Upper lobe of left lung (tissue), 6 donors: ENCODE measurements at places on chromosomes 5 and 9. TPM values are rescaled to one million over a fixed set of nuclear protein-coding genes. Genes with fewer than 3 reads are reported as not detected.

- H3K4me1 ChIP-seq = peaks cover 6% of the 10 kb centered on the region
- H3K36me3 ChIP-seq = peaks cover 7% of the 10 kb centered on the region
- no peaks in the 10 kb centered on the region for H3K27me3 ChIP-seq
- H3K27ac ChIP-seq = no peak overlapping the region
- no peak for DNase-seq
These were observed 43.1 kb downstream of the PTCD2 start for GRCh38 chr5:72363166-72363802.

Gene REEP2
- total RNA-seq = 0.43 TPM

Gene SOX30
- total RNA-seq = not detected

Gene LCP2
- total RNA-seq = 63.0 TPM

- DNase-seq = no peak
- H3K27ac ChIP-seq = peak overlapping the region; percentile 79
- H3K4me3 ChIP-seq = no peak overlapping the region
- no peaks in the 10 kb centered on the region for H3K36me3 ChIP-seq
These were observed 53.5 kb upstream of the ABL1 start for GRCh38 chr9:130781569-130781968.

Gene RAI14
- total RNA-seq = 34.0 TPM

DNA sequence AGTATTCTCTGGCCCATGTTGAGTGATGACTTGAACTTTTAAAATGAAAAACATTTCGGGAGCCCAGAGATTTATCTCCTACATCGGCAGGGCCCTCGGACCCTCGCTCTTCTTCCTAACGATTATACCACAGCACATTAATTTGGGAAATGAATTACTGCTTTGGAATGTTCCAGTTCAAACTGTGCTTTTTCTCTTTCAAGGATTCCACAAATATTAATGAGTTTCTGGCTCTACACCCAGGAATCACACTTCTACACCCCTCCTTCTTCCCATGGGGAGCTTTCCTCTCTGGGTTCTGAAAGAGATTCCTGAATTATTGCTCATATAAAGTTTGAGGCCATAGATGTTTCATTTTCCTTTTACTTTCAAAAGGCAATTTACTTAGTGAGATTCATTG lies 41.2 kb downstream of the NSG2 start:
- DNase-seq = no peak
- H3K4me3 ChIP-seq = no peak overlapping the region
- no peaks in the 10 kb centered on the region for H3K36me3 ChIP-seq
- H3K27me3 ChIP-seq = no peaks in the 10 kb centered on the region

GRCh38 chr9:78365748-78366697 lies 69.1 kb downstream of the PSAT1 start:
- H3K4me1 ChIP-seq = no peaks in the 10 kb centered on the region
- no peak for DNase-seq
- H3K27ac ChIP-seq = no peak overlapping the region
- H3K4me3 ChIP-seq = no peak overlapping the region
- H3K36me3 ChIP-seq = no peaks in the 10 kb centered on the region

GRCh38 chr5:136020383-136021015 lies 8.3 kb upstream of the TGFBI start:
- DNase-seq = peak; percentile 54
- H3K36me3 ChIP-seq = no peaks in the 10 kb centered on the region
- H3K4me3 ChIP-seq = no peak overlapping the region

GRCh38 chr5:9787861-9788600 lies 157.9 kb upstream of the TAS2R1 start:
- no peak overlapping the region for H3K4me3 ChIP-seq
- no peaks in the 10 kb centered on the region for H3K4me1 ChIP-seq
- no peaks in the 10 kb centered on the region for H3K27me3 ChIP-seq
- H3K36me3 ChIP-seq = no peaks in the 10 kb centered on the region
- no peak for DNase-seq

DNA sequence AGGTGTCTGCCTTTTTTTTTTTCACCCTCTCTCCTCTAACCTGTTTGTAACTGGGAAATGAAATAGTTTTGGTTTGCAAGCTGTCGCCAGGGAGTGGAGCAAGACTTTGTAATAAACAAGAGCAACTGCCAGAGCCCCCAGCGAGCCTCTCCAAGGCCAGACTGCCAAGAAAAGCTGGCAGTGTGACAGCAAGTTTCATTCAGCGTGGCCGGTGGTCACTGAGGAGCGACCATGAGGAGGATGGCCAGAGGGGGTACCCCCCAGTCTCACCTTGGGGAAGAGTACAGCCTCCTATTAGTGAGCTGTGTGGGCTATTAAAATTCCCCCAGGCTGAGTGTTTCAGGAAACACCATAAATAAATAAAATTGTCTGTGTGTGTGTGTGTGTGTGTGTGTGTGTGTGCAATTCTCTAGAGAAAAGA lies 49.9 kb downstream of the ZFAND5 start:
- DNase-seq = no peak
- H3K4me1 ChIP-seq = peaks cover 30% of the 10 kb centered on the region
- no peak overlapping the region for H3K4me3 ChIP-seq
- no peaks in the 10 kb centered on the region for H3K36me3 ChIP-seq

- no peak for DNase-seq
- H3K4me3 ChIP-seq = no peak overlapping the region
- peaks cover 13% of the 10 kb centered on the region for H3K4me1 ChIP-seq
- H3K27ac ChIP-seq = peak overlapping the region; percentile 67
- H3K27me3 ChIP-seq = no peaks in the 10 kb centered on the region
These were observed 17.6 kb downstream of the TRIM14 start for GRCh38 chr9:98101416-98101815.

- peak; percentile 78 for DNase-seq
- H3K27ac ChIP-seq = no peak overlapping the region
- no peaks in the 10 kb centered on the region for H3K36me3 ChIP-seq
- H3K4me1 ChIP-seq = peaks cover 24% of the 10 kb centered on the region
- H3K4me3 ChIP-seq = no peak overlapping the region
These were observed 4.3 kb upstream of the TIFAB start for GRCh38 chr5:135456238-135457099.

Gene LCN15
- not detected for total RNA-seq

GRCh38 chr5:74866596-74867162 lies 492 bp upstream of the FAM169A start:
- H3K36me3 ChIP-seq = no peaks in the 10 kb centered on the region
- H3K27ac ChIP-seq = peak overlapping the region; percentile 59
- H3K27me3 ChIP-seq = peaks cover 22% of the 10 kb centered on the region
- no peak overlapping the region for H3K4me3 ChIP-seq

- no peaks in the 10 kb centered on the region for H3K4me1 ChIP-seq
- H3K27me3 ChIP-seq = no peaks in the 10 kb centered on the region
- no peak overlapping the region for H3K4me3 ChIP-seq
- no peak overlapping the region for H3K27ac ChIP-seq
- H3K36me3 ChIP-seq = no peaks in the 10 kb centered on the region
- DNase-seq = no peak
These were observed 355.3 kb downstream of the BNC2 start for GRCh38 chr9:16515207-16515606.

- no peaks in the 10 kb centered on the region for H3K4me1 ChIP-seq
- peak overlapping the region; percentile 17 for H3K4me3 ChIP-seq
- H3K27ac ChIP-seq = peak overlapping the region; percentile 71
- peak; percentile 82 for DNase-seq
These were observed 13.5 kb upstream of the DHFR start for GRCh38 chr5:80668016-80668969.

- H3K27ac ChIP-seq = no peak overlapping the region
- peaks cover 6% of the 10 kb centered on the region for H3K4me1 ChIP-seq
- DNase-seq = no peak
- H3K36me3 ChIP-seq = no peaks in the 10 kb centered on the region
- H3K27me3 ChIP-seq = no peaks in the 10 kb centered on the region
- no peak overlapping the region for H3K4me3 ChIP-seq
These were observed 96.2 kb downstream of the CCDC192 start for GRCh38 chr5:127799293-127799905.

Gene LIFR
- 87.1 TPM for total RNA-seq

DNA sequence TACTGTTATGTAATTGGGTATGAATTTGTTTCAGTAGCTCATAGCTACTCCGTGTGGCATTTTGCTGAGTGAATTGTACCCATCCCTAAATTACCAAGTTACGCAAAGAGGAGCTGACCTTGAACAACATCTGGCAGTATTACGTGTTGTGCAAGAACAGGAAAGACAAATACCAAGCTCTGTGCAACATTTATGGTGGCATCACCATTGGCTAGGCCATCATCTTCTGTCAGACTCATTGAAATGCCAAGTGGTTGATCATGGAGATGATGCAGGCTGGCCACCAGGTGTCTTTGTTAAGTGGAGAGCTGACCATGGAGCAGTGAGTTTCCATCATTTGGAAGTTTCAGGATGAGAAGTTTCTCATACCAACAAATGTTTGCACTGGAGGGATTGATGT lies 15.0 kb downstream of the ZSWIM6 start:
- no peaks in the 10 kb centered on the region for H3K27me3 ChIP-seq
- no peak overlapping the region for H3K27ac ChIP-seq
- H3K4me1 ChIP-seq = peaks cover 34% of the 10 kb centered on the region
- no peak for DNase-seq
- H3K36me3 ChIP-seq = no peaks in the 10 kb centered on the region
- no peak overlapping the region for H3K4me3 ChIP-seq

GRCh38 chr5:176427971-176428370 lies 11.6 kb upstream of the CLTB start:
- no peak overlapping the region for H3K4me3 ChIP-seq
- H3K4me1 ChIP-seq = no peaks in the 10 kb centered on the region

Gene GPRIN1
- under 0.01 TPM for total RNA-seq

- H3K4me1 ChIP-seq = no peaks in the 10 kb centered on the region
- H3K36me3 ChIP-seq = peaks cover 14% of the 10 kb centered on the region
- H3K4me3 ChIP-seq = no peak overlapping the region
These were observed 70.5 kb downstream of the GPBP1 start for GRCh38 chr5:57244331-57244730.

DNA sequence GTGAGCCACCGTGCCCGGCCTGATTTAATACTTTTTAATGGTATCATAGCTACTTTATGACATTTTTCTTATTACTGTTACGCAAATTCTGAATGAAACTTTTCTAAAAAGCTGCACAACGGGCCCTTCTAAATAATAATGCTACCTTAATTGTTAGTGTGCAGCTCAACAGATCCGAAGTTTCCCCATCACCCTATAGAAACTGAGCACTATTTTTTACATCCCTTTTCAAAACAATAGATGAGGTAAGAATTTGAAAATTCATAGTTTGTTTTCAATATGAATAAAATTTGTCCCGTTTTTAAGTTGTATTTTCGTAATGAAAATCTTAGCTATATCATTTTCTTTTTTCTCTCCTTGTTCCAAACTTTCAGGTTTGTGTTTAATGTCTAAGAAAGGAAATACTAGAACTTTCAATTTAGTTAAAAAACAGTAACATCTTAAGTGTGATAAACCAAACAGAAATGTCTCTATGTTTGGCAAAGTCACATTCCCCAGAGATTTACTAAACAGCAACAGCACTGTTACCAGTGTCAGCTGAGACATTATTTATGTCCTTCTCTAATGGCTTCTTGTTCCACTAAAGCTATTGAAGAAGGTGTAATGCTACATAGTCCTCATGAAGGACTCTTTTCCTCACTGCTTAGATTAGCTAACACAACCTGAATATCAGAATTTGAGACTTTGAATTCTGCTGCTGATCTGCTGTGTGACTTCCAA lies 22.9 kb downstream of the KIF2A start:
- H3K27ac ChIP-seq = no peak overlapping the region
- DNase-seq = no peak
- no peaks in the 10 kb centered on the region for H3K4me1 ChIP-seq
- no peak overlapping the region for H3K4me3 ChIP-seq
- H3K36me3 ChIP-seq = no peaks in the 10 kb centered on the region

DNA sequence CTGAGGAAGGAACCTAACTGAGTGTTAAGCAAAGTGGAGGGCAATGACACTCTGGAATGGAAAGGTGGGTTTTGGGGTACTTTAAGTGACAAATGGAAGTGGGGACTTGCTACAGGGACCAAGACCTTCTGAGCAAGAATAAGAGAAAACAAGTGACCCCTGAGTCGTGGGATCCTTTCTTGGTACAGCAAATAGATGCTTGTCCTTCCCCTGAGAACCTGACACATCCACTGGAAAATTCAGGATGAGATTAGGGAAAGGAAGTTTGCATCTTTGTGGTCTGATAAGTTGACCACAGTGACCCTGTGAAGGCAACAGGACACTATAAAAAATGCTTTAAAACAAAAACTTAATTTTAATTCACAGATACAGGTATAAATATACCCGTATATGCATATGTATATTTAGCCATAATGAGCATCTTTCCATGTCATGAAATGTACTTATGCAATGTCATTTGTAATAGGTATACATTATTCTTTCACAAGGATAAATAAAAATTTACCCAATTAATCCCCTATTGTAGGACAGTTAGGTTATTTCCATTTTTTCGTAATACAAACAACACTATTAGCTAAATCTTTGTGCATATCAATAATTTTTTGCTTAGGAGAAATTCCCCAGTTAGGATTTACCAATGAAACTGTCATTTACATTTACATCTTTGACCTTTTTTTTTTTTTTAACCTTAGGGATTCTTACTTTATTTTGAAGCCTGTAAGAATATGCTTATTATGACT lies 2.0 kb upstream of the IRF1 start:
- no peak overlapping the region for H3K4me3 ChIP-seq
- peaks cover 56% of the 10 kb centered on the region for H3K4me1 ChIP-seq
- peaks cover 6% of the 10 kb centered on the region for H3K36me3 ChIP-seq

- H3K4me3 ChIP-seq = no peak overlapping the region
- DNase-seq = no peak
- H3K27me3 ChIP-seq = no peaks in the 10 kb centered on the region
- H3K27ac ChIP-seq = peak overlapping the region; percentile 93
These were observed 2.2 kb downstream of the RACK1 start for GRCh38 chr5:181241393-181241975.

DNA sequence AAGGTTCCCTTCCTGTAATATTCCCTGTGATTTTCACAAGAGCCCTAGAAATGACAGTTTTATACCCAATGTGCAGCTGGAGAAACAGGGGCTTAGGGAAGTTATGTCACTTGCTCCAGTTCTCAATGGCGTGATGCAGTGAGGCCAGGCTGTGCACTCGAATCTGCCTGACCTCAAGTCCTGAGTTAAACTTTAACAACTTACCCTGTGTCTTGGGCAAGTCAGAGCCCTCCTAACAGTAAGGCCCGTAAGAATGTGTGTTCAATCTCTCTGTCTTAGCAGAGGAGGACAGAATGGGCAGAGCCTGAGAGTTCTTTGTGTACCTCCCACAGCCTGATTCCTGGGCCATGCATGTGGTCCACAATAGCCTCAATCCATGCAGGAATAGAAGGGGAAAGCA lies 181.1 kb downstream of the TRIM32 start:
- H3K36me3 ChIP-seq = no peaks in the 10 kb centered on the region
- H3K27ac ChIP-seq = no peak overlapping the region
- no peaks in the 10 kb centered on the region for H3K4me1 ChIP-seq
- DNase-seq = no peak
- no peaks in the 10 kb centered on the region for H3K27me3 ChIP-seq

Gene FOXD4L3
- 2.1 TPM for total RNA-seq

Gene G3BP1
- total RNA-seq = 169 TPM

DNA sequence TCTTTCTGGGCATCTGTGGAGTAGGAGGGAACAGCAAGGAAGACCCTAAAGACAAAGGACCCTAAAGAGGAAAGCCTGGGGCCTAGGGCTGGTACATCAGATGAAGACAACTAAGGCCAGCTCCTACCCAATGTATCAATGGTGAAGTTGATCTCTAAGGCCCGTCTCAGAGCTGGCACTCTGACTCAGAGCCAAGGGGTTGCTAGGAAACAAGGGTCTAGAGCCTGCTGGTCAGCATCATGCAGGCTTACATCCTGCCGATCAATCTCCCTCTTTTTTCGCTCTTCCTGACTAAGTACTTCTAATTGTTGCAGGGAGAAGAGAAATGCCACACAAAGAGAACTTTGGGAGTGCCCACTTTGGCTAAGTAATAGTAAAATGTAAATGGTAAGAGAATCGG lies 26.2 kb downstream of the TRIM32 start:
- H3K36me3 ChIP-seq = no peaks in the 10 kb centered on the region
- H3K4me1 ChIP-seq = no peaks in the 10 kb centered on the region
- H3K27ac ChIP-seq = no peak overlapping the region
- no peaks in the 10 kb centered on the region for H3K27me3 ChIP-seq

Gene CNTRL
- 52.4 TPM for total RNA-seq

Gene PDE8B
- total RNA-seq = 21.9 TPM
